GM13976 (cell line): ENCODE measurements at places on chromosomes 11 and 22.

GRCh38 chr22:47072642-47072967 lies 310.2 kb downstream of the TBC1D22A start:
- DNase-seq, result no peak

DNA sequence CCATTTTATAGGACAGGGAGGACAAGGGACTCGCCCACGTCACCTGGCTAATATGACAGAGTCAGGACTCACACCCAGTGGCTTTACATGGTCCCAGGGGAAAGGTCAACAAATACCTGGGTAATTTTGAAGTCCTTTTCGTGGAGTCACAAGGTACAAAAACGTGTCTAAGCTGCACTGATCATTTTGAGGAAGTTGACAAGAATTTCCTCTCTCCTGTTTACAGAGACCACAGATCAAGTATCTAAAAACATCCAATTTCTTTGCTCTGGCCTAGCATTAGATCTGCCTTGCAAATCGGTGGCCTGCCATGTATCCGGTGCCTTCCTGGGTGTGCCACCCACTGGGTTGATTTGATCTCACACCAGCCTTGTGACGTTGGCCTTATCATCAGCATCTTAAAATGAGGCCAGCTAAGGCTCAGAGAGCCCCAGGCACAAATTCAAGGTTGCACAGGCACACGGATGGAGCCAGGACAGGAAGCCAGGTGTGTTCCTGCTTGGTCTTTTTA lies 17.6 kb downstream of the GDPD5 start:
- DNase-seq, result no peak

- DNase-seq, result no peak
Measured at GRCh38 chr22:33897448-33897835, 22.8 kb downstream of the LARGE1 start.

- DNase-seq, result no peak
Measured at GRCh38 chr11:5550440-5551095, 2.2 kb upstream of the OR52H1 start.

- peak; percentile 12 for DNase-seq
Measured at GRCh38 chr11:26632691-26633159, 60.7 kb upstream of the MUC15 start.

DNA sequence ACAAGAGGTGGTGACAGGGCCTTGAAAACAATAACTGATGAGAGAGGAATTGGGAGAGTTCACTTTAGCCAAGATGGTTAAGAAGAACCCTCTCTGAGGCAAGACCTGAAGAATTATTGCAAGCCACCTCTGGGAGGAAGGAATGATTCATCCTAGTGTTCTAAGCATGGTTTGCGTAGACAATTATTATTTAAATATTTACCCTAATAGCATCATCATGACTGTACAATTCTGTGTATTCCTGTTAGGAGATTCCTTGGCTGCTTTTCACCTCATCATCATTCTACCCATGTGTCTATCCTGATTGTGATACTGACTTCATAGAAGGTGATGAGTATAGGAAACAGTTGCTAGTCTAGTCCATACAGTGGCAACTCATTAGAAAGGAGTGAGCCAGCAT lies 264.4 kb downstream of the DDX10 start:
- no peak for DNase-seq

- no peak for DNase-seq
Measured at GRCh38 chr11:58134151-58134550, 8.8 kb upstream of the OR9I1 start.

- no peak for DNase-seq
Measured at GRCh38 chr22:30872285-30873041, 96.1 kb downstream of the MORC2 start.

DNA sequence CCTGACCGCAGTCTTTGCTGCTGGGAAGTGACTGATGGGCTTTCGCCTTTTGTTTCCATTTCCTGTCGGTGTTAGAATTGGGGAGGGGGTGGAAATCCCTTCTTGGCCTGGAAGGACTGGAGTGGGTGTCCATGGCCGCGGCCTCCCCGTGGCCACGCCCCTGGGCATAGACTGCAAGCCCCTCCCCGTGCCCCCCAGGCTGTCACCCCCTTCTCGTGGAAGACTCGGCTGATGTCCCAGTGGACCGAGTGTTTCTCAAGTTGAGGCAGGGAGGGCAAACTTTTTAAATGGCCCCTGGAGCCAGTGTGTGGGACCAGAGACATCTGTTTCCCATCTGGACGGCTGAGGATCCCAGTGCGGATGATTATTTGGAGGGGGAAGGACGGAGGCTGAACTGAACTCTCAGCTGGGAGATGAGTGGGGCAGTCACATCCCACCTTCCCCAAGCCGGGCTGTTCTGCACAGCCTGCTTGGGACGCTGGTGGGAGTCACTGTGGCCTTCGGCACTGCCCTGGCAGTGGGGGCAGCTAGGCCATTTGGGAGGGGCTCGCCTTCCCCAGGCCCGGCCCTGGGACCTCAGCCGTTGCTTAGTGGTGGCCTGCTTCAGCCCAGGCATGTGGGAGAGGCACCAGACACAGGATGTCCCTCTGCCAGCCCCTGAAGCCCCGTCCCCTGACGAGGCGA lies 1.6 kb downstream of the CD81 start:
- no peak for DNase-seq

- DNase-seq, result peak; percentile 37
Measured at GRCh38 chr11:118353084-118353710, 6.2 kb upstream of the UBE4A start.

DNA sequence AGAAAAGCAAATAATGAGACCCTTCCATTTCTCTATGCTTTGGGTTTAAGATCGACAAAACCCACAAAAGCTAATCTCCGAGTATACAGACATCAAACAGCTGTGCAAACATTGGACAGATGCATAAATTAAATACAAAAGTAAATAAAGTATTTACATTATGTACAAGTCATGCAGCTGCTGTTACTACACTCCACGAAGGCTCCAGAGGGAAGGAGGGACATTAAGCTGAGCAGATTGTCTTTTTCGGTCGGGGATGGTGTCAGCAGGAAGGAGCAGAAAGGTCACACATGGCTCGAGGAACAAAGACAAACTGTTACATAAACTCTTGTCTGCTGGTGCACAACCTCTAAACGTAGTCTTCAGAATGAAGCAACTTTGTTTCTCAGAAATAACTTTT lies 88.8 kb upstream of the BARX2 start:
- no peak for DNase-seq

DNA sequence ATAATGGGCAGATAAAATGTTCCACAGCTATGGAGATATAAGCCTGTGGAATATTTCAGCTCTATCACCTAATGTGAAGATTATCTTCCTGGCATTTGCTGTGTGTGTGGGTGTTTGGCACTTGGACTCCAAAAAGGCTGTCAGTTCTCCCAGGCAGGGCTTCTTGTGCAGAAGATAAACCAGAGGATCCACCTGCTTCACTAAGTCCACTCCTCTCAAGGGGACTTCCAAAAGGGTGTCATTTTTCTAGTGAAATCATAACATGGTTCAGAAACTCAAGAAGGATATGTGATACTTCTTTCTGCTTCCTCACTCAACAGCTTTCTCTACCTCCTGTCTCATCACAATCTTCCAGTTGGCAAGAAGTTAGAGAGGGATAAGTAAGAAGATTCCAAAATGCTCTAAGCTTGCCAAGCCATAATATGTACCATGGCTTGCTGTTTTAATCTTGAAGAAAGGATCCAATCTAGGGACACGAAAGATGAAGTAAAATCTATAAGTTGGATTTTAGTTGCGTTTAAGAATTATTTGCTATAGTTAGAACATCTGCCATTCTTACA lies 206.2 kb upstream of the MTMR2 start:
- no peak for DNase-seq

DNA sequence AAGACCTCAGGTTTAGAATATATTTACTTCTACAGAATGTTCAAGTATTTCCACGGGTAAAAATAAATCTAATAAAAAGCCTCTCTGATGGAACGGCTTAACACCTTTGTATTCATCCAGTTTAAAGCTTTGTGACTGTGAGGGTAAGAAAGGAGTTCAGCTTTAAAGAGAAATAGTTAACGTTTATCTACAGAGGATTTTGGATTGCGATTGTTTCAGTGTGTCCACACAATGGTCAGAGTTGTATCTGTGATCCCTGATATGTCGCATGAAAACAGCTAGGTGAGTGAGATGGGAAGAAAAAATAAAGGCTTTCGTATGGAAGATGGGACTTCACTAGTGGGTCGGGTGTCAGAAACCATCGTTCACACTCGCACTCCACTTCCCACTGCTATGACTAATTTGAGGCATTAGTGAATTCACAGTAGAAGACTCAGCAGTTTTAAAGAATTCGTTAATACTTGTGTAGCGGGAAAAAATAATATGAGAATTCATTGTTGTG lies 1.6 kb downstream of the APLP2 start:
- no peak for DNase-seq

- DNase-seq, result no peak
Measured at GRCh38 chr22:29726512-29727130, 6.8 kb downstream of the CABP7 start.

DNA sequence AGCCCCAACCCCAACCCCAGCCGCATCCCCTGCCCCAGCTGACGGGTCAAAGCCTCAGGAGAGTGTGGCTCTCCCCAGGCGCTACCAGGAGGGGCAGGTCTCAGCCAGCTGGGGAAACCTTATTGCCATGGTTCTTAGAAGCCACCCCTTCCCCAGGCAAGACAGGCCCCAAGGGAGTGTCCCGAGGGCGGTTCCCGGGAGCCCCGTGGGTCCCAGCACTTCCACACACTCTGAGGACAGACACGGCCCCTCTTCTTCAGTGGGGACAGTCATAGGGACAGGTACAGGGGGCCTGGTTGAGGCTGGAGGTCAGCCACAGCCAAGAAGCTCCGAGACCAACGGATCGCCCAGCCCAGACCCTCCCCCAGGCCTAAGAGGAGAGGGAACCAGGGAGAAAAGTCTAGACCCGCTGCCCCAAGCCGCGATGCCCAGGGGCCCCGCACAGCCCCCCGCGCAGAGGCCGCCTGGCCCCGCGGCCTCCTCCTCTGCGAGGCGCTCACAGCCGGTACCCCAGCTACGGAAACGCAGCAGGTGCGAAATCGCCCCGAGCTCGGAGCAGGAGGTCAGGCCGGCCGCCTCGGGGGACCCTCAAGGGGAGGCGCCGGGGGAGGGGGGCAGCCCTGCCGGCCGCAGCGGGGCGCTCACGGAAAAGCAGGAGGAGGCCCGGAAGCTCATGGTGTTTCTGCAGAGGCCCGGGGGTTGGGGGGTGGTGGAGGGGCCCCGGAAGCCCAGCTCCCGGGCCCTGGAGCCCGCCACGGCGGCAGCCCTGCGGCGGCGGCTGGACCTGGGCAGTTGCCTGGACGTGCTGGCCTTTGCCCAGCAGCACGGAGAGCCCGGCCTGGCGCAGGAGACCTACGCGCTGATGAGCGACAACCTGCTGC lies 2.6 kb downstream of the KLHDC7B start:
- DNase-seq, result peak; percentile 85

GRCh38 chr11:42251984-42252383 lies 792.5 kb upstream of the LRRC4C start:
- no peak for DNase-seq

- DNase-seq, result no peak
Measured at GRCh38 chr11:60959431-60959830, 7.5 kb upstream of the SLC15A3 start.

- no peak for DNase-seq
Measured at GRCh38 chr11:17561111-17561415, 14.0 kb downstream of the OTOG start.

- no peak for DNase-seq
Measured at GRCh38 chr11:47121056-47121455, 55.6 kb downstream of the ARFGAP2 start.

DNA sequence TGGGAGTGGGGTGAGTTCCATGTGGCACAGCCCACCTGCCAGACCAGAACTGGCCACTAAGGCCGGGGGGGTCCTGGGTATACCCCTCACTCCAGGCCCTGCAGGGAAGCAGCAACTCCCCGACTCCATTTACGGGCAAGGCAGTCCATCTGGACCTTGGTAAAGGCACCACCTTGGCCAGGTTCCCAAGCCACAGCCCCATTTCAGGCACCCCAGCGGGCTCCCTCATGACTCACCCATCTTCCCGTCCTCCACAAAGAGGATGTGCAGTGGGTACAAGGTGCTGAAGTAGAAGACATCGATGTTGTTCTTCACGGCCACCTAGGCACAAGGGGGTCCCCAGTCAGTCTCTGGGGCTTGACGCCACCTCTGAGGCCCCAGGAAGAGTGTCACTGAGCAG lies 15.7 kb upstream of the RASL10A start:
- no peak for DNase-seq

DNA sequence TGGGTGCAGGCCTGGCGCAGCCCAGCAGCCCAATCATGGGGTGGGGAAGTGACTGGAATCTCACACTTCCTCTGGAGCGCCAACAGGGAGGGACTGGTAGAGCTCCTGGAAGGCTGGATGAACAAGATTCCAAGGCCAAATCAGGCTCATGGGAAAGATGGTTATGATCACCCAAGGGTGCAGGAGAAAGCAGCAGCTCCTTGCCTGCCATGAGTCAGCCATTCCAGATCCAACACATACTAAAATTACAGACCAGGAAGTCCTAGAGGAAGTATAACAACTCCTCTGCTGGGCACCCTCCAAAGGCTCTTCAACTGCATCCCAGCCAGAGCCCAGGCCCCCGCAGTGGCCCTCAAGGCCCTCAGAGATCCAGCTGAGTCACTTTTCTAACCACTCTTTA lies 427.3 kb downstream of the TENM4 start:
- no peak for DNase-seq

GRCh38 chr11:35275786-35276170 lies 136.8 kb downstream of the CD44 start:
- no peak for DNase-seq

DNA sequence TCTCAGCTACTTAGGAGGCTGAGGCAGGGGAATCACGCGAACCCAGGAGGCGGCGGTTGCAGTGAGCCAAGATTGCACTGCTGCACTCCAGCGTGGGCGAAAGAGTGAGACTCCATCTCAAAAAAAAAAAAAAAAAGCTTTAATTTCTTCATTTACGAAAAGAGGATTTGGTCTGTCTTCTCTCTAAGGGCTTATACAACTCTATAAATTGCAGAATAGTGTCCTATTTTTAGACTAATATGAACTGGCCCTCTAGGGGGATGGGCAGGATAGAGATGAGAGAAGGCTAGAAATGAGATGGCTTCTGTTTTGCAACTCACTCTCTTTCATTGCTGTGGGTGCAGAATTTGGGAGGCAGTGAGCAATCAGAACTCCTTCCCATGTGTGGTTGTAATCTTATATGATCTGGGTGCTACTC lies 11.3 kb downstream of the MAML2 start:
- no peak for DNase-seq

GRCh38 chr22:17707526-17707925 lies 66.7 kb downstream of the BID start:
- no peak for DNase-seq

DNA sequence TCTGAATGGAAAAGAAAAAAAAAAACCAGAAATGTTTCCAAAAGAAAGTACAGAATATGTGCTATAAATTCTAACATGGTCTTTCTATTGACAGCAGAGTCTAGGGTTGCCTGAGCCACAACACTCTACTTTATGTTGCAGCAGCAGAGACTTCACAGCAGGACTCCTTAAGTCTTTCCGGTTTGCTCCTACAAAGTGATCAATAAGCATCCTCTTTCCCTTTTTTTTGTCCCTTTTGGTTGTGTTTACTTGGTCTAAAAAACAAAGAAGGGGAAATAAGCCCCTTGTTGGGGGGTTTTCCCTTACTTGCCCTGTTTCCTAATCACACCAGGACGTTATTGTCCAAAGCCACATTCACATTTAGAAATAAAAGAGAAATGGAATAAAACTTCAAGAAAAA lies 163.1 kb upstream of the MPPED2 start:
- DNase-seq, result no peak

- DNase-seq, result no peak
Measured at GRCh38 chr22:17229991-17230630, 10.9 kb upstream of the ADA2 start.

- no peak for DNase-seq
Measured at GRCh38 chr11:75184757-75185425, 34.0 kb downstream of the SLCO2B1 start.

- no peak for DNase-seq
Measured at GRCh38 chr11:66457826-66458225, 8.9 kb upstream of the PELI3 start.

GRCh38 chr11:17645190-17645970 lies 74.0 kb upstream of the MYOD1 start:
- DNase-seq, result peak; percentile 15
